ENCODE measurements at places on chromosomes 7 and 10. TPM values are rescaled to one million over a fixed set of nuclear protein-coding genes. Genes with fewer than 3 reads are reported as not detected.

DNA sequence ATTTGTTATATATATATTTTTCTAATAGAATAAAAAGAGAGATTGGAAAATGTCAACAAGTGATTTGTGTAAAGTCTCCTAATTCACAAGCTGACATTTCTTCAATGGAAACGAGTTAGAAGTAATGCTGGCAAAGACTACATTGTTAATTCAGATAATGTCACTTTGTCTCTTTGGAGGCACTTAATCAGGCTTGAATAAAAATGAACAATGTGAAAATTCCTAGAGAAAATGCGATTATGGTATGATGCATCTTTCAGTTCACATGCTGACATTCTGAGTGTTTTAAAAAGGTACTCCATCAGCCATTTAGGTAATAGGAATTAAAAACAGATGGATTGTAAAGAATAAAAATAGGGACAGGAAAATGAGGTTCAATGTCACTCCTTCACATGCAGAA is 100.1 kb downstream of the SLC13A1 start:
- no peak for DNase-seq

Gene ADAM22
- polyA plus RNA-seq, result 0.29 TPM

GRCh38 chr10:6877336-6877721 is 297.3 kb upstream of the PRKCQ start:
- no peak for DNase-seq

DNA sequence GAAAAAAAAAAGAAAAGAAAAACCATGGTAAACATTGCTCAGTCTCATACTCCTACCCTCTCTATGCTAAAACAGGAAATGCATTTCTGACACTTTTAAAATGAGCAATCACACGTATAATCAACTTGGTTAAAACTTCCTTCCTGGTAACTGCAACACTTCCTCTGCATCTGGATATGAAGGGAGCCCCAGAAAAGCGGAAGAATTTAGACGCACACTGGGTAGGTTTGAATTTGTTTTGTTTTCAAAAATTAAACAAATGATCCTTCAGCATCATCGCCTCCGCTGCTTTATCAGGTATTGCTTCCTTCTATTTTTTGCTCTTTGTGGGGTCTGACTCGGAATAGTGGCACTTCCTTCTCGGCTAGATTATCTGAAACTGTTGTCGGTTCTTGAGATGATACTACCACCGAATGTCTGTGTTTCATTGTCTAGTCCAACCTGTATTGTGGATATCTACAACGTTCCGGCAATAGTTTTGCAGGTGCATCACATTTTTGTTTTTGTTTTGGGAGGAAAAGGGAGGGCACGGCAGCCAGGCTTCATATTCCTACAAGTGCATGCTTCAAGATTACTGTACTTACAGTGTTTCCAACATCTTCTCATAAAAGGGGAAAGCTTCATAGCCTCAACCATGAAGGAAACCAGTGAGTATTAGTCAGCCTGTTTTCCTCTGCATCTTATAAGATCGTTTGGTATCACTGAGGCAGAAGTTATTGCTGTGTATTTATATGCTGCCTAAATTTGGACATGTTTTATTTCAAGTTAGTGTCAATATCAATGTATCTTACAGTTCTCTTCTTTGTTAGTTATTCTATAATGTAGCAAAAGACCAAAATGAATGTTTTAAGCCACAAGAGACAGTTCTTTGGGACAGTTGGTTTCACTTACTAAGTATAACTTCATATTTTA is at the start of gene PIK3CG:
PIK3CG (plus strand) TSS at position 153 of the 912 bp plus-strand sequence. CDS start 2,280 bp downstream, outside the sequence.
- DNase-seq, result no peak

DNA sequence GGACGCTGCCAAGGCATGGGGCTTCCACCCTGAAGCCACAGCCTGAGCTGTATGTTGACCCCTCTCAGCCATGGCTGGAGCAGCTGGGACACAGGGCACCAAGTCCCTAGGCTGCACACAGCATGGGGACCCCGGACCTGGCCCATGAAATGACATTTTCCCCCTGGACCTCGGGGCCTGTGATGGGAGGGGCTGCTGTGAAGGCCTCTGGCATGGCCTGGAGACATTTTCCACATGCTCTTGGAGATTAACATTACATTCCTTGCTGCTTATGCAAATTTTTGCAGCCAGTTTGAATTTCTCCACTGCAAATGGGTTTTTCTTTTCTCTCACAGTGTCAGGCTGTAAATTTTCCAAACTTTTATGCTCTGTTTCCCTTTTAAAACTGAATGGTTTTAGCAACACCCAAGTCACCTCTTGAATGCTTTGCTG is 463.6 kb downstream of the ZWINT start:
- DNase-seq, result no peak

GRCh38 chr10:108523016-108523800 is 1358.7 kb upstream of the SORCS1 start:
- DNase-seq, result peak; percentile 5

DNA sequence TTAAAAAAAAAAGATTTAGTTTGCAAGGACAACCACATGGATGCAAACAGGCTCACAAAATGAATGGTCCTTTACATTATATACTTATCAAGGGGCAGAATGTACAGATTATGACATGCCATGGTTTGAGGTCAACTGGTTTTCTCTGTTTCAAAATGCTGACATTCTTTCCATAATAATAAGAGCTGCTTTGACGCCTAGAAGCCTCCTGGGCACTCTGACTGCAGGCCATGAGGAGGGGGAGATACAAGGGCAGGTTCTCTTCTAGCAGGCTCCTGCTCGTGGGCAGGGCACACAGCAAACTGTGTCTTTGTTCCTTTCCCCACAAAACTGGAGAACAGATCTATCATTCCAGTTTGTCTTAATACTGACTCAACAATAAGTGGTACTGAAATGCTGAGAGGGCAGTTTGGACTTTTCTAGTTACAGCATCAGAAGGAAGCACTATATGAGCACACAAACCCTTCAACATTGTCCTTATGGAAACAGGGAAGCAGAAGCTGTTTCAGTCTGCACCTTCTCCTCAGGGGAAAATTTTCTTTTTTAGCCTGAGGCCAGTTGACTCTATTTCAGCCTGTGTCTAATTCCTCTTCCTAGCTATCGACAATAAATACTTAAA is 314.9 kb upstream of the AOAH start:
- DNase-seq, result no peak

Gene GALNT11
- polyA plus RNA-seq, result 24.6 TPM

DNA sequence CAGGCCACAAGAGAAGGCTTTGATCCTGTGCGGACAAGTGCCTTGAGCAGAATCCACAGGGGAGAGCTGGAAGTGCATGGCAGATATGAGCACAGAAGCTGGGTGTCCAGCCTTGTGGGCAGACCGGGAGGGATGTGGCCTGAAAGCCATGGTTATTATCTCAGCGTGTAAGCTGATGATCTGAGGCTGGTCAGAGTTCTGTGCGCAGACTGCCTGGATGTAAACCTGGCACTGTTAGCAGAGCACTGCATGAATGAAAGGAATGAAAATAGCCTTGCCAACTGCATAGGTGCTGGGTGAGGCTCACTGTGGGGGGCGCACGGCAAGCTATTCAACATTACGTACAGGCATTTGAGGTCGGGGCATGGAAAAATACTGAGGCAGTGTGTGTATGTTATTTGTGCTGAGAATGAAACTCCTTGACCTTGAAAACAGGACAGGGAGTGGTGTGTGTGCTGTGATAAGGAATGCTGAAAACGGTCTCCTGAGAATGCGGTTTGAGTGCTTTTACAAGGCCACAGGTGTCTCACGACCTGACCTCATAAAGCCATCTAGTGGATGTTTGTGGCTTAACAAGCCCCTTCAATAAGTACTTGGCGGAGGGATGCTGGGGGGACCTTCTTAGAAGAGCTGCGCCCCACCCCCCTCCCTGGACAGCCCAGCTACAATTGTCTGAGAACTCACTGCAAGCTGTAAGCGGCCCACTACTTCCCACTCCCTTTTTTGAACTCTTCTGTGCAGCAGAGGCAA is 18.7 kb downstream of the AKR1C1 start:
- no peak for DNase-seq

DNA sequence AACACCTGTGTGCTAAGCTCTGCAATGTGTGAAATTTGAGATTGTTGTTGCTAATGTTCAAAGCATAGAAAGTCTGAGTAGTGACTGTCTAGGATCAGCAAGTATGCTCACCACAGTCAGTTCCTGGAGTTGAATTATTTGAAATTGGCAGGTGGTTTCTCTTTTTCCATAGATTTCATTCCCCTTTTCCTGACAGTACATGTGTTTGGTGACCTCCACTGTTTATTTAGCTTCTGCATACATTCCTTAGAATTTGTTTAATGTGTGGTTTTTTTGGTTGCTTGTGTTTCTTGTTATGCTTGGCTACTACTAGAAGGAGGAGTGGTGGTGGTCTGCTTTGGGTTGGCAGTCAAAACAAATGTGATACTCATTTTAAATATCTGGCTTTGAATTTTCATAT is 52.3 kb downstream of the FOXP2 start:
- DNase-seq, result no peak

Gene CDC14C
- 0.06 TPM for polyA plus RNA-seq

Gene HMX2
- polyA plus RNA-seq, result 0.07 TPM

DNA sequence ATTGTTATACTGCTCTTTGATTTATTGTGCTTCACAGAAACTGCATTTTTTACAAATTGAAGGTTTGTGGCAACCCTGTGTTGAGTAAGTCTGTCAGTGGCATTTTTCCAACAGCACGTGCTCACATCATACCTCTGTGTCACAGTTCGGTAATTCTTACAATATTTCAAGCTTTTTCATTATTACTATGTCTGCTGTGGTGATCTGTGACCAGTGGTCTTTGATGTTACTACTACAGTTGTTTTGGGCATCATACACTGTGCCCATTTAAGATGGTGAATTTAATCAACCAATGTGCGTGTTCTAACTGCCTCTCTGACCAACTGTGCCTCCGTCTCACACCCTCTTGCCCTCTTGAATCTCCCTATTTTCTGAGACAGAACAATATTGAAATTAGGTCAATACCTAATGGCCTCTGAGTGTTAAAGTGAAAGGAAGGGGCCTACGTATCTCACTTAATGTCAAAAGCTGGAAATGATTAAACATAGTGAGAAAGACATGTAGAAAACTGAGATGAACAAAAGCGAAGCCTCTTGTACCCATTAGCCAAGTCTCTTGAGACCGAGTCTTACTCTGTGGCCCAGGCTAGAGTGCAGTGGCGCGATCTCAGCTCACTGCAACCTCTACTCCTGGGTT is 20.2 kb upstream of the ASL start:
- no peak for DNase-seq

- no peak for DNase-seq
Measured at GRCh38 chr10:44105696-44106095, 279.2 kb downstream of the CXCL12 start.

DNA sequence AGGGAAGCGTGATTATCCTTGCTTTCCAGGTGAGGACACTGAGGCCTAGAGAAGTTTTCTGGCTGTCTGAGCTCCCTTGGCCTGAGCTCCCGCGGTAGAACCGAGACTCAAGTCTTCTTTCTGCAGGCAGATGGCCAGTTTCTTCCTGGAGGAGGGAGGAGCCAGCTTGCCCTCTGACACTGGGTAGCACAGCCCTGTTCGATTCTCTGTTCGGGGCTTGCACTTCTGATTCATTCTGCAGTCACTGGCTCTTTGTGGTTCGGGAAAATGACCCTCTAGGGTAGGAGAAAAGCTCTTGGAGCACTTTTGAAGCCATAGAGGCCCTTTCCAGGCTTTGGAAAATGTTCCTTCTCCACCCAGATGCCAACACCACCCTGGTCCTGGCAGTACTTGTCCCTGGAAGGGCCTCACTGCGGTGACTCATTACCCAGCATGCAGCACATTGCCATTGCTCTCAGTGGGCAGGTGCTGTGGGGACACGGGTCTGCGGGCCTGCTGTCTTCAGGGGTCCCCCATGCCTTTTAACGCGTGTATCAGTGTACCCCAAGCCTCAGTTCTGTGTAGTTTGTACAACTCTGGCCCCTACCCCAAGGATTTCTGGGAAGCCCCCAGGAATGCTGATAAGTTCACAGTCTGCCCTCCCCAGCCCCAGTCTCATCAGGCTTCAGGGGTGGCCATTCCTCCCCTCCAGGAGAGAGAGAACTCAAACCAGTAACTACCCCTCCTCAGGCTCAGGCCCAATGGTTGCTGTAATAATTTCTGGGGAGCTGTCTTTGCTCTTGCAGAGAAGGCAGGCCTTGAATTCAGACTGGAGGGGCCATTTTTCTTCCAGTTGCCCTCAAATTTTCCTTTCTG is 11.9 kb downstream of the CHST3 start:
- DNase-seq, result peak; percentile 80

Gene TEX47
- polyA plus RNA-seq, result not detected

GRCh38 chr10:78944723-78945312 is 123.9 kb upstream of the ZMIZ1 start:
- no peak for DNase-seq

Gene FAM131B
- polyA plus RNA-seq, result 0.16 TPM

Gene CAMK2G
- 22.8 TPM for polyA plus RNA-seq

GRCh38 chr7:133112976-133113375 is 31.1 kb upstream of the CHCHD3 start:
- no peak for DNase-seq

Measured in A549 (cell line).